ENCODE measurements at places on chromosomes 16 and 17.

DNA sequence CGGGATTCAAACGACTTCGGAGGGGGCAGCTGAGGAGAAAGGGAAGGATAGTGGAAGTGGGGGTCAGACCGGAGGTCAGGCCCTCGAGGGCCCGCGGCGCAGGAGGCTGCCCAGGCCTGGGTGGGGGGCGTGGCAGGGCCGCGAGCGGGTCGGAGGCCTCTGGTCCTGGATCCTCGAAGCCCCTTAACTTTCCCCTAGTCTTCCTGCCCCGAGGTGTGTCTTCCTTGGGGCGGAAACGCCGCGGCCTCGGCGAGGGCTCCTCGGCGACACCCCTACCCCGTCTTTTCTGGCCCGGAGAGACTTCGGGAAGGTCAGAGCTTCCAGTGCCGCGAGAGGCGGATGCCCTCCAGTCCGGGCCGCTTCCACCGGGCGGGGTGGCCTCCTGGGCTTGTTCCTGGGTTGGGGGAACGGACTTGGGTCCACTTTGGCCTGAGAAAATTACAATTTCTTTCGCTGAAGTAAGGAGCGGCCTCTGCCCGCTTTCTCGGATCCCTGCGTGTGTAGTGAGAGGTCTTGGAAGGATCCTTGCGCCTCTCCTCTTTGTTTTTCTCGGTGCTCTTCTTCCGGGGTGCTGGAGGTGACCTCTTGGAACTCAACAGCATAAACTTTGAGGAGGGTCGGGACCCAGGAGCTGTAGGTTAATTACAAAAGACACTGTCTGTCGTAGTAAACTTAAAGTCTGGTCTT lies 491 bp downstream of the IST1 start:
- no peak for DNase-seq

- DNase-seq = no peak
Observed at GRCh38 chr16:85917012-85917411, 18.1 kb downstream of the IRF8 start.

DNA sequence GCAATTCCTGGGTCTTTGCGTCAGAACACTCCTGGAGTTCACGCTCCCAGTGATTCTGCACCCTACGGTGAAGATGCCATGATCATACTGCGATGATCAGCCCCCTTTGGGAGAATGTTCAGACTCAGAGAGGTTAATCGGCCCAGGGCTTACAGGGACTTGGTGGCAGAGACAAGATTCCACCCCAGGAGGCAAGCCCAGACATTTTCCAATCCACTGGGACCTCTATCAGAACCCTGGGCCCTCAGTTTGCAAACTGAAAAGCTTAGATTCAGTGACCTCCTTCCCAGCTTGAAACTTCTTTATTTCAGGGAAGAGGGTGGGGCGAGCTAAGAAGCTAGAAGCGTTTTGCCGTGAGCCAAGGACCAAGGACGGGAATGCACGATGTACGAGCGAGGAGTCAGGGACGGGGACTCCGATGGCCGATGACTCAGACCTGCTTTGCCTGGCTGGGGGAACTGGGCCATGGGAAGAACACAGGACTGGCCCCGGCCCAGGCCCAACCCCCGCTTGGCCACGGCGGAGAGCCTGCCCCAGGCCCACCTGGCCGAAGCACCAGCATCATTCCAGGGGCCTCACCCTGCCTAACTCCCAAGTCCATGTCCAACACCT lies 34.7 kb downstream of the SOCS3 start:
- DNase-seq = no peak

GRCh38 chr16:84810518-84811273 lies 9.1 kb upstream of the CRISPLD2 start:
- peak; percentile 90 for DNase-seq

- no peak for DNase-seq
Observed at GRCh38 chr17:77611791-77612502, 346.6 kb upstream of the TNRC6C start.

DNA sequence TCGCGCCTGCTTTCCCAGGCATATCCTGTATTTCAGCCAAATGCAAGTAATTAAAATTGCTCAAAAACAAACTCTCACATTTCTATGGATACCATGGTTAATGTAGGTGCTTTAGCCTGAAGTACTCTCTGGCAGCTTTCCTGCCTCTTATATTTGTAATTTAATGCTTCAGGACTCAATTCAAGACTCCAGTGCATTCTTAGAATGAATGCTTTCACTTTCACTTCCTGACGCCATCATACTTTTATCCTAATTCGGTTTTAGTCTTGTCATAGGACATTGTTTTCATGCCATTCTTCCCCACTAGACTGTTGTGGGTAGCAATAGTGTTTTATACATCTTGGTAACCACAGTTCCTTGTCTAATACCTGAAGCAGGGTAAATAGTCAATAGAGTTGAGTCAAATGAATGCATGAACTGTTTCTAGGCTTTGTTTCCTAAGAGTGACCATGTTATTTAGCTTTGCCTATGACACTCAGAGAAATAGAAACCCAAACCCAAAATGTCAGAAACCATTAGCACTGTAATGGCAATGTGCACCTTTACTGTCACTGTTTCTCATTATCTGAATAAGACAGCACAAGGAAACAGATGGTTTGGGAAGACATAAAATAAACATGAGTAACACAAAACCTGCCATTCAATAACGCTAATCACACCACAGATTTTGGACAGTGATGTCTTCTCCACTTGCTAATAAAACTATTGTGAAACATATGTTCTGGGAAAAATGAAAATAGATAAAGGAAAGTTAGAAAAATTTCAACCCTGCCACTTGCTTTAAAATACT lies 705.5 kb downstream of the CDH11 start:
- no peak for DNase-seq

DNA sequence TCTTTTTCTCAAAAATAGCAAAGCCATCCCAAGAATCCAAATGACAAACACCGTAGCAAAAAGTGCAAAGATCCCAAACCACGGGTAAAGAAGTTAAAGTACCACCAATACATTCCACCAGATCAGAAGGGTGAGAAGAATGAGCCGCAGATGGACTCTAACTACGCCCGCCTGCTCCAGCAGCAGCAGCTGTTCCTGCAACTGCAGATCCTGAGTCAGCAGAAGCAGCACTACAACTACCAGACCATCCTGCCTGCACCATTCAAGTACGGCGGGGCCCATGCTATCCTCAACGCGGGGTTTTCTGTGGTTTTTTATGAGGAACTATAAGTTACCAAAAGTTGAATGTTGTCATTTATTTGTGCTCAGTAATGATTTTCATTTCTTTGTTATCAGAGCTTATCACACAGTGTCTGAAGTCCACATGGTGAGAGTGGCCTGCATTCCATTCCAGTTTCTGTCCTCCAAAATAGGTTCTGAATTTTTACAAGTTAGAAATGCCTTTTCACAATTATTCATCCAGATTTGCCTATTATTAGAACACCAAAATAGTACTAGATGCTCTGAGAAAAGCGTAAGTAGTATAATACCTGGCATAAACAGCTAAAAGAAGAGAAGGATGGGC lies 169.2 kb downstream of the MRTFB start:
- no peak for DNase-seq

GRCh38 chr16:13997933-13998332 lies 73.2 kb upstream of the MRTFB start:
- no peak for DNase-seq

- DNase-seq = no peak
Observed at GRCh38 chr17:64017381-64017980, 3.0 kb downstream of the ICAM2 start.

DNA sequence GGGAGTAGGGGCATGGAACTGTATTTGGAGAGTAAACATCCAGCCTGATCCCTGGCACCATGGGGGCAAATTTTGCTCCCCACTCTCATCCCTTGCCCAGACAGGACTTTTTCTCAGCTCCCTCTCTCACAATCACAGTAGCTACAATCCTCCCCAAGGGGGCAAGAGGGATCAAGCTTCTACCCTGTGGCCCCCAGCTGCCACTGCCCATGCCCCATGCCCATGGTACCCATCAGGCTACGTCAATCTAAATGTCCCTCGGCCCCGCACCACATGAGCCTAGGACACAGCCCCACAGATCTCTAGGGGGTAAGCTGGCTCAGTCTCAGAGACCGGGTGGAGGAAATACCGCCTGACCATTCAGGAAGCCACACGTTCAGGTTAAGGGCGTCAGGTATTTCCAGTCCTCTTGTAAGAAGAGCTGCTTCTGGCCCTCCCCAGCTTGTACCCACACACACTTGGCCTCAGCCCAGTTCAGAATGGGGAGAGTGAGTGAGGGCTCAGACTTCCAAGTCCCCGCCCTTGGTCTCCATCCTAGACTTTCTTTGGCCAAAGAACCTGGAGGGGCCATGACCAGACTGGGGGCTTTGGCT lies 1.8 kb downstream of the CACNB1 start:
- DNase-seq = no peak

- DNase-seq = no peak
Observed at GRCh38 chr16:27189335-27189972, 13.9 kb upstream of the KDM8 start.

DNA sequence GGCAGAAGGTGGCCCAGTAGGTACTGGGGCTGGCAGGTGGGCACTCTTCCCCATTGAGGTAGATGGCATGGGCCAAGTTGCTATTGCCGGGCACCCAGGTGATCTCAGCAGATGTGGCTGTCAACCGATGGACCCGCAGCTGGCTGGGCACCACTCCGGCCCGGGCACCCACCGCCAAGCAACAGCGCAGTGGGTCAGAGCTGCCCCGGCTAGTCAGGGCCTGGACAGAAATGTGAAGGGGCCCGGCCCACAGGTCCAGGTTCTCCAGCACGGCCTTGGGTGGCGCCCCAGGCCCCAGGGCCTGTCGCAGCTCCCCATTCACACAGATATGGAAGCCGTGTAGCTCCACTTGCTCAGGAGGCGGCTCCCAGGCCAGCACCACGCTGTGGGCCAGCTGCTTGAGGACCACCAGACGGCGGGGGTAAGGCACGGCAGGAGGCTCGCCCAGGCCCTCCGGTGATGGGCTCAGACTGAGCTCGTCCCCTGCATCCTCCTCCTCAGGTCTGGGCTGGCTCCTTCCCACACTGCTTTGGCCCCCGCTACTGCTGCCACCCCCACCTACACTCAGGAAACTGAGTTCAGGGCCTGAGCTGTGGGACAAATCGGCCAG lies 16.5 kb downstream of the TSPOAP1 start:
- no peak for DNase-seq

DNA sequence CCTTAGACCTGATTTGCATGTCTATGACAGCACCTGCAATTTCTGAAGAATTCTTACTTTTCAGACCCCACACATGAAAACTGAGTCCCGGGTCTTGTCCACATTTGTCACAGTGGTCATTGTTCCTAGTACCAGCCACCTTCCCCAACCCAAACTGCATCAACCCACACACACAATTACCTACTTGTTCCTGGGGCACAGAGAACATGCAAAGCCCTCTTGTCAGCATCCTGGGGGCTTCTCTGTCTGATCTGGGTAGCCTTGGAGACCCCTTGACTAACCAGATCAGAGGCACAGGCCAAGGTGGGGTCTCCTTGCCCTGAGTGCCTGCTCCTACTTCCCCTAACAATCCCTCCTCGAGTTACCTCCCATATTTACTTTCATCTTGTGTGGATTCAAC lies 36.7 kb upstream of the PIK3R6 start:
- no peak for DNase-seq

DNA sequence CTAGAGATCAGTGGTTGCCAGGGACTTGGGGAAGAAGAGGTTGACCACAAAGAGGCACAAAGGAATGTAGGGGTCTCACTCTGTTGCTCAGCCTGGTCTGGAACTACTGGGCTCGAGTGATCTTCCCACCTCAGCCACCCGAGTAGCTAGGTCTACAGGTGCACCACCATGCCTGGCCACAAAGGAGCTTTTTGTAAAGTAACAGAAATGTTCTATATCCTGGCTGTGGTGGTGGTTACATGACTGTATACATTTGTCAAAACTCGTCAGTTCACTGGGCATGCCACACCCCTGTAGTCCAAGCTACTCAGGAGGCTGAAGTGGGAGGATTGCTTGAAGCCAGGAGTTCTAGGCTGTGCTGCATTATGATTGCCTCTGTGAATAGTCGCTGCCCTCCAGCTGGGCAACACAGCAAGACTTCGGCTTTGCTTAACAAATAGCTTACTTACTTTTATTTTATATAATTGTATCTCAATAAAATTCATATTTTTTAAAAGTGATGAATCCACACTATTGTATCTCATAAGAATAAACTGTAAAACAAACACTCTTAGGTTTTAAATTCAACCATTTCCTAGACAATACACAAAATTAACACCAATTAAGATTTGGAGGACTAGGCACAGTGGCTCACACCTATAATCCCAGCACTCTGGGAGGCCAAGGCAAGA lies 5.0 kb downstream of the SKA2 start:
- DNase-seq = no peak

DNA sequence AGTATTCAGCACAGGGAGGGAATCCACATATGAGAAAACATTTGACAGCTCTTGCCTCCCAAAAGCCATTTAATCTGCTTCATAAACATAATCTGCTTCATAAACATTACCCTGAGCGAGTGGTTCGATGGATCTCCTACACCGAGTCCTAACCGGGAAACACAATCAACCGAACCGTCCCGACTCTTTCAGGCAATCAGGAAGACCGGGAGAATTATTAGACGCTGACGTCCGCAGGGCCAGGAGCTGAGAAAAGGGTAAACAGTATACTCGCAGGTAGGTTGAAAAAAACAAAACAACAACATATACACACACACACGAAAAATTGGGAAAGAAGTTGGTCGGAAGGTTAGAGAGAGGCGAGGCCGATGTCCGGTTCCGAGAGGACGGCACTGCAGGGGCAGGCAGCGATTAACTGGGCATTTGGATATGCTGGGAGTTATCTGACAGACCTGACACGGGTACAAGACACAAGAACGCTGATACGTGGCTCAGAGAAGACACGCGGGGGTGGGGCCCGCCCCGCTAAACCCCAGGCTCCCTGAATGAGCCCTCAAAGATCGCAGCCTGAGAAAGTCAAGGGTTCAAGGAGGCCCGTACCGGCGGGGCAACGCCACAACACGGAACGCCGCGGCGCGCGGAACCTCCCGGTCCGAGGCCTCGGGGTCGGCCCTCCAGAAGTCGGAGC lies 585 bp downstream of the AP1G1 start:
- peak; percentile 16 for DNase-seq

- DNase-seq = no peak
Observed at GRCh38 chr16:14548933-14549788, 80.9 kb downstream of the PARN start.

- DNase-seq = no peak
Observed at GRCh38 chr17:65220732-65221131, 83.6 kb downstream of the RGS9 start.

- no peak for DNase-seq
Observed at GRCh38 chr17:44363613-44364159, at the start of gene FAM171A2. Gene FAM171A2 (minus strand): TSS chr17:44363853. CDS start chr17:44363714, 139 bp downstream.

- DNase-seq = no peak
Observed at GRCh38 chr16:19524356-19524615, 544 bp downstream of the CCP110 start.

- no peak for DNase-seq
Observed at GRCh38 chr17:42387661-42388380, 421 bp downstream of the STAT3 start.

GRCh38 chr17:59296190-59296589 lies 35.3 kb upstream of the YPEL2 start:
- DNase-seq = no peak

DNA sequence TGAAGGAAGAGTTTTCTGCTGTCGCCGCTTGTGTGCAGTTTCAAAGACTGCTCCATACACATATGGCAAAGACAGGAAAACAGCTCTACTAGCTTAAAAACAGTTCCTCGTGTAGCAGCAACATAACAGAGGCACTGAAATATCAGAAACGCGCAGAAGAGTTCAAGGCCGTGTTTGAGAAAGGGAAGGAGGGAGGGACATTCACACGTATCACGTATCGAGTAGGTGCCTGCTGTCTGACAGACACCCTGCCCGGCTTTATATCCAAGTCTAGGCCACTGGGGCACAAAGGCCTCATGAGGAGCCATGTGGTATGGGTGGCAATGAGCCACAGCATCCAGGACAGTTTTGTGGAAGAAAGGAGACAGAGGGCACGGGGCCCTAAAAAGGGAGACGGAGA lies 50.3 kb downstream of the PLXDC1 start:
- no peak for DNase-seq

GRCh38 chr16:57285379-57285778 lies 907 bp upstream of the PLLP start:
- no peak for DNase-seq
